ENCODE measurements at places on chromosomes 7 and 10.

GRCh38 chr10:99682752-99683151, 23.4 kb downstream of the ENTPD7 start:
- DNase-seq, result no peak

DNA sequence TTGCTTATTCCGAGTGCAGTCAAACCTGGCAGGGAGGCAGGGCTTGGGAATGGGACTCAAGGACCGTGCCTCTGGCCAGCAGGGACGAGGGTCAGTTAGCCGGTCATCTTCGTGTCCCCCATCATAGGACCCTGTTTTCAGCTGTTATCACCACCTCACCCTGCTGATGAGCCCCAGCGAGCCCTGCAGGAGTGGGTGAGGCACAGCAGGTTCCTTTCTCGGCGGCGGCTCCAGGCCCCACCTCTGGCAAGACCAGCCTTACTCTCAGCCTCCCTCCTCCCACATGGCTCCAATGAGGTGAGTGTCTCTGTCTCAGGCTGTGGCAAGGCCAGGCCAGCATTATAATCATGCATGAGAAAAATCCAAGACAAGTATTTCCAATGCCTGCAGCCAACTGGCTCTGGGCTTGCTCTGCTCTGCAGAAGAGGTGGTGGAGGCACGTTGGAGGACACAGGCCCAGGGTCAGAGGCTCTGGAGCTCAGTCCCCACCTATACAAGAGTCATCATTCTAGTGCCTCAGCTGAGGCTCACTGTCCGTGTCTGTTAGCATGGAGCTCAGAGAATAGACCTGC, 15.7 kb downstream of the PKD1L1 start:
- no peak for DNase-seq

- DNase-seq, result no peak
Observed at GRCh38 chr7:75789361-75789924, 17.4 kb upstream of the CCL26 start.

DNA sequence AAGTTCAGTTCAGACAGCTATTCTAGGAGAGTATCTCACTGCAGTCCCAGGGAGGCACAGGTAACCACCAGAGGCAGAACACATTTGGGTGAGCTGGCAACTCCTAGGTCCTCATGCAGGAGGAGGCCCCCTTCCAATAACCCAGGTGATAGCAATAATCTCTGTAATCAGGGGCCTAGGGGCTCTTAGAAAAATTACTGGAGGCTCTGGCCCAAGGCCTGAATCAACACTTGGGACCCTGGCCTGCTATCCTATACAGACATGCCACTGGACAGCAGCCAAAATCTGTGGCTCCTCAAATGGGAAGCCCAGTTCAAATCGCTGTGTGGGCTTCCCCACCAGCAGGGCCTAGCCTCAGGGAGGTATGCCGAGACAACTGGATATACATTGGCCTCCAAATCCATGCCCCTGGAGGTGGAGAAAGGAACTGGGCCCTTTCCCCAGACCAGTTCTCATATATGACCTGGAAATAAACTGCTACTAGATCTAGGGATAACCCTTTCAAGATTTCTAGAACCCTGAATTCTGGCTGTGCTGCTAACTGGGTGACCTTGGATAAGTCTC, 1.6 kb downstream of the AVPI1 start:
- no peak for DNase-seq

All from B cell (primary cell).